Cortex of kidney (tissue), 1 donor: ENCODE measurements at places on chromosomes 2 and 18.

GRCh38 chr2:26412091-26412673 lies 10.5 kb downstream of the DRC1 start:
- no peak for DNase-seq

- no peak for DNase-seq
Measured at GRCh38 chr2:70431716-70432347, 121.8 kb downstream of the TGFA start.

GRCh38 chr18:394987-395362 lies 105.5 kb downstream of the COLEC12 start:
- DNase-seq: no peak

GRCh38 chr2:142734231-142734630 lies 143.2 kb upstream of the KYNU start:
- DNase-seq: no peak

DNA sequence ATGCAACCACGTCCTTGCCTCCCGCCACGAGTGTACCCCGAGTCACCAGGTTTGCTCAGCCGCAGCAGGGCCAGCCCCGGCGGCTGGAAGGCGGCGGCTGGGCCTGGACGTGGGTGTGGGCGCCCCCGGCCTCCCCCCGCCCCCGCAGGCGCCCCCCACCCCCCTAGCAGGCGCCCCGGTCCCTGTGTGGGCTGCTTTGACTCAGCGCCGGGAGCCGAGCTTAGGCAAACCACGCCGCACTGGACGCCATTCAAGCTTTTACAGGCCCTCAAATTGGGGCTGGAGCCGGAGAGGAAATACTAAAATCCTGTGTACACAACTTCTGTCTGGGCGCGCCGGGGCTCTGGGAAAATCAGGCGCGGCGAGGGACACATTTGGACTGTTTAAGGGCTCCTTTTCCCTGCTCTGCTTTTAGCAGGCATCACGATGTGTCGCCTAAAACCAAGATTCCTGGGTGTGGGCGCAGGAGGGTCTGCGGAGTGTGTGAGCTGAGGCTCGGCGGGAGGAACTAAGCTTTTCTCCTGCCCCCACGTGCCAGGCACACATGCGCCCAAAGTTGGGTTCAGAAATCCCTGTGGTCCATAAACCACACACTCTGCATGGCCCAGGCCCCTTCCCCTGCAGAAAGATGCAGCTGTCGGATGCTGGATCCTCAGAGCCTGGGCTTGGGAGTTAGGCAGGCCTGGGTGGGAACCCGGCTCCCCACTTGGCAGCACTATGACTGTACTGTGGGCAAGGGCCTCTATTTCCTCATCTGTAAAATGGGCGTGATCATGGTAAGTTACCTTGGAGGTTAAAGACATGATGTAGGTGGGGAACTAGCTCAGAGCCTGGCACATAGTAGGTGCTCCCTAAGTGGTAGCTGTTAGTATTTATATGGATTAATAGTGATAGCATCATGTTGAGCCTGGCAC lies 57.6 kb downstream of the ATOH8 start:
- no peak for DNase-seq

DNA sequence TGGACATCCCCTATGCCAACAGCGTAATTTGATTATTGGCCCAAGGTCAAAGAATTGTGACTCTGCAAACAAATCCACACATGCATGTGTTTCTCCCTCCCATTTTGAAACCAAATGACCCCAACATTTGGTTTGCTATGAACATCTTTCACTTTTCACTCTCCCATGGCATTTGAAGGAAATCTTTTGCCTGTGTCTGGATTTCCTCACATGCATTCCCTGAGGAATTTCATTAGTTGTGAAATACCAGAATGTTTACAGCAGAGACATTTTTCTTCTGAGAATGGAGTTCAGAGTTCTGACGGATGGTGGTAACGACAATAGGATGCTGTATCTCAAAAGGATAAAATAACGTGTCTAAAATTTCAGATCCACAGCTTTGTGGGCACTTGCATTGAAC lies 60.3 kb upstream of the LMAN1 start:
- no peak for DNase-seq

GRCh38 chr2:80499095-80499494 lies 194.5 kb upstream of the LRRTM1 start:
- DNase-seq: no peak

- no peak for DNase-seq
Measured at GRCh38 chr2:145379934-145380333, 860.0 kb upstream of the ZEB2 start.

DNA sequence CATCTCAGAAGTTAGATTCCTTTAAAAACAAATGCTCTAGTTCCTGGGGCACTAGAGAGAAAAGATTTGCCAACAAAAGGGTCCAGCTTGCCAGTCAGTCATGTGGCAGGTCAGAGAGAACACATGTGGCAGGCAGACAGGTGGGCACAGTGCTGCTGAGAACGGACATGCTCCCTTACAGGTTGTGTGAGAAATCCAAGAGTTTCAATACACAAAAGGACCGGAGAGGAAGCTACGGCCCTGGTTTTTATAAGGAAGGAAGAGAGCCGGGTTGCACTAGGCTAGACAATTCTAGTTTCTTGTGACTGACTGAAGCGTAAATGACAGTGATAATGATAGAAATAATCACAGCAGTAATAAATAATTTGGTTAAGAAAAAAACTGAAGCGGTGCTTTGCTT lies 18.3 kb downstream of the CDC42EP3 start:
- DNase-seq: no peak

GRCh38 chr18:74501386-74501785 lies 5.2 kb downstream of the CNDP2 start:
- no peak for DNase-seq

DNA sequence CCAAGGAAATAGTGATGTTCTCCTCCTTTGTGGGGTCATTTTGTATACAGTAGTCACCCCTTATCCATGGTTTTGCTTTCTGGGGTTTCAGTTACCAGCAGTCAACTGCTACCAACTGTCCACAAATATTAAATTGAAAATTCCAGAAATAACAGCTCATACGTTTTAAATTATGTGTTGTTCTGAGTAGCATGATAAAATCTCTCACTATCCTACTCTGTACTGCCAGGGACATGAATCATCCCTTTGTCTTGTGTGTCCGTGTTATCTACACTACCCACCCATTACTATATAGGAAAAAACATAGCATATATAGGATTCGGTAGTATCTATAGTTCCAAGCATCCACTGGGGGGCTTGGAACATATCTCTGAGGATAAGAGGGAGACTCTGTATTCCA lies 120.9 kb upstream of the DCC start:
- DNase-seq: no peak

- no peak for DNase-seq
Measured at GRCh38 chr2:128695646-128696220, 377.1 kb upstream of the HS6ST1 start.

- no peak for DNase-seq
Measured at GRCh38 chr2:100060875-100061274, 81.5 kb downstream of the AFF3 start.

GRCh38 chr2:189709501-189710221 lies 35.2 kb downstream of the ANKAR start:
- DNase-seq: no peak

DNA sequence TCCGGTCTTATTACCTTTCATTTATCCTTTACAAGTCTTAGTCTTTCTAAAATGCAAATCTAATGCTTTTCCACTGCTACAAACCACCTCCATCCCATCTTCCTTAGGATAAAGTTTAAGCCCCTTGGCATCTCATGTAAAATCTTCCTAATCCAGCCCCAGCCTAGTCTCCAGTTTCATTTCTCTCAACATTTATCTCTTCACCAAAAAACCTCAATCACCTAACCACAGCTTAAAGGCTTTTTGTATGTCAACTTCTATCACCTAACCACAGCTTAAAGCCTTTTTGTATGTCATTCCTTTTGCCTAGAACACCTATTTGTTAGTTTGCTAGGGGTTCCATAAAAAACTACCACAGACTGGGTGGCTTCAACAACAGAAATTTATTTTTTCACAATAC lies 4.2 kb downstream of the TRAK2 start:
- DNase-seq: no peak

DNA sequence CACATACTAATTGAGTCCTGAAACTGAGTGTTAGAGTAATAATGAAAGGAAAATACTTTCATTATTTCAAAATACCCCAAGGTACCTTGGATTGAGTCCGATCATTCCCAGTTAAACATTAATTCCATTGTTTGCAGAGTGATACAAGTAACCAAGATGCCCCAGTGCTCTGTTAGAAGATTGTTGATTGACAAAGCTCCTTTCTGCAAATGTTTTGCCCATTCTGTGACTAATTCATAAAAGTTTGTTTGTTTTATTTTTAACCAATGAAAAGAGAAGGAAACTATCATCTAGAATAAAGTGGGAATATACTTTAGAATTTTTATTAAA lies 124.0 kb downstream of the GULP1 start:
- DNase-seq: no peak

DNA sequence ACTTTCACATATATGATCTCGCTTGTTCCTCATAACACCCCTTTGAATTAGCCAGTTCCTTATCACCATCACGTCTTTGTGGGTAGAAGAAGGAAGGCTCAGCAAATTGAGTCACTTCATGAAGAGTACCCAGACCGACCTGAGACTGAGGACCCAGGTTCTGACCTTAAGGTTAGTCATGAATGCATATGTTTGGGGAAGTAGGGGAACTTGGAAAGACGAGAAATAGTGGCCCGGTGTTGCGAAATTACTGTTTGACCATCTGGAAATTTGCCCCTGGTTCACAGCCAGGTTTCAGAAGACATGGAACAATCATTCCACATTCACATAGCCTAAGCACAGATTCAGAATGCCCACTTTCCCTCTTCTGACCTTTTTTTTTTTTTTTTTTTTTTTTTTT lies 59.8 kb downstream of the MEIS1 start:
- no peak for DNase-seq

- no peak for DNase-seq
Measured at GRCh38 chr2:148893906-148894305, 18.9 kb downstream of the KIF5C start.

DNA sequence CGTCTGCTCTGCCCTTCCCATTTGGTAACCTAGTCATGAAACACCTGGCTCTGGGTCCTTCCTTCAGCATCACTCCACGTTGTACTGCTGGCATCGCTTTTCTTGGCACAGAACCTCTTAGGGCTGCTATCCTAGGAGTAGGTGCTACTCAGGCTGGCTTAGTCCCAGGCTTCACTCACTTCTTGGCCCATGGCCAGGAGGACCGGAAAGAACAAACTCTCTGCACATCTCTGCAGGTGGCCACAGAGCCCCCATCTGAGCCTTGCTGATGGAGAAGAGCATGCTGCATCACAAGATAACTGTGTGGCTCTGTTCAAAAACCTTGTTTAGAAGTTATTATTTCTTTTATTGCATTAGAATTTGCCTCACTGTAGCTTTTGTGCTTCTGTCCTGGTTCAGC lies 447.2 kb upstream of the TNP1 start:
- DNase-seq: no peak

- no peak for DNase-seq
Measured at GRCh38 chr2:161414042-161415033, 1.8 kb upstream of the TBR1 start.

- no peak for DNase-seq
Measured at GRCh38 chr18:75691483-75691882, 264.0 kb upstream of the SMIM21 start.

DNA sequence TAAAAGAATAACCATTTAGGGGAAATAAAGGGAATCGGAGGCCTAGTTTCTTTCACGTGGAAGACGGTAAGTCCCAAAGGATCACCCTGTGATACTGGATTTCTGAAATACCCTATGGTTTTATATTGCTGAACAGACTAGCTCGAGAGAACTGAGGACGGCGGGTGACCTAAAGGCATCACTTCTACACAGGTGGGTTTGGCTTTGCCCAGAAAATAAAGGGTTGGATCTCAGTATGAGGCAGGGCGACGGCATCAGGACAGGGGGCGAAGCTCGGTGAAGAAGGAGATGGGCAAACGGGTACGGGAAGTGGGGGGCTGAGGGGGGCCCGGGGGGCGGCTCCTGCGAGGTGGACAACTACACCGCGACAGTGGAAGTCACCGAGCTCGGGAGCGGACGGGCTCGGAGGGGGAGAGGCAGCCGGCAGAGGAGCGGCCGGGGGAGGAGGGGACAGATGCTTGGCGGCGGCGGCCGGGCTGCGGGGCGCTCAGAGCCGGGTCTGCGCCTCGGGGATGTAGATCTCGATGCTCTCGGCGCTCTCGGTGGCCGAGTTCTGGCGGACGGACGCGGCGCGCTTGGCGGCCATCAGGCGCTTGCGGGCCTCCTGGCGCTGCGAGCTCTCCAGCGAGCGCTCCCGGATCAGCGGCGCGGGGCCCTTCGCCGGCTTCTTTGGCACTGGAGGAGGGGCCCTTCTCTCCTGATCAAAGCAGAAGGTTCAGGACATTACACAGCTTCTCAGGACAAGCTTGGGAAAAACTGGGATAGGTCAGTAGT lies 48.9 kb downstream of the TGIF1 start:
- peak; percentile 17 for DNase-seq

DNA sequence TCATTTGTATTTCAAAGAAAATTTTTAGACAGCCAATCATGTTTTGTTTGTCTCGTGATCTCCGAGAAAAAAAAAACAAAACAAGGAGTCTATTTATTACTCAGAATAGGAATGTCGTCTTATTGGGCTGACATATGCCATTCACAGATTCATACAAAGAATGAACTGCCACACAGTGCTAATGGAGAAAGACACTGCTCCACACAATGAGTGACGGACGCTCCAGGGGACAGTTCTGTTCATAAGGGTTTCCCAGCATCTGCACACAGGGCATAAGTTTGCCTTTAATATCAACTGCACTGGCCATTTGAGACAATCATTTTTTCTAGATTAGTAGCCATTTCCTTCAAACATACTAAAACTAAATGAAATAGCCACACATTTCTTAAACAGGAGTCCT lies 3.4 kb downstream of the SERTAD2 start:
- DNase-seq: no peak

- DNase-seq: no peak
Measured at GRCh38 chr2:60984720-60985119, 32.8 kb upstream of the PEX13 start.

- no peak for DNase-seq
Measured at GRCh38 chr18:63832470-63832869, 55.0 kb upstream of the SERPINB2 start.

GRCh38 chr2:154776825-154777224 lies 78.3 kb downstream of the KCNJ3 start:
- DNase-seq: no peak

GRCh38 chr2:75820693-75821092 lies 110.0 kb upstream of the GCFC2 start:
- no peak for DNase-seq

GRCh38 chr2:30505500-30506180 lies 58.6 kb downstream of the LCLAT1 start:
- DNase-seq: no peak

GRCh38 chr2:120233292-120233691 lies 10.1 kb upstream of the TMEM185B start:
- no peak for DNase-seq

GRCh38 chr2:38262069-38262871 lies 114.8 kb downstream of the ATL2 start:
- no peak for DNase-seq

DNA sequence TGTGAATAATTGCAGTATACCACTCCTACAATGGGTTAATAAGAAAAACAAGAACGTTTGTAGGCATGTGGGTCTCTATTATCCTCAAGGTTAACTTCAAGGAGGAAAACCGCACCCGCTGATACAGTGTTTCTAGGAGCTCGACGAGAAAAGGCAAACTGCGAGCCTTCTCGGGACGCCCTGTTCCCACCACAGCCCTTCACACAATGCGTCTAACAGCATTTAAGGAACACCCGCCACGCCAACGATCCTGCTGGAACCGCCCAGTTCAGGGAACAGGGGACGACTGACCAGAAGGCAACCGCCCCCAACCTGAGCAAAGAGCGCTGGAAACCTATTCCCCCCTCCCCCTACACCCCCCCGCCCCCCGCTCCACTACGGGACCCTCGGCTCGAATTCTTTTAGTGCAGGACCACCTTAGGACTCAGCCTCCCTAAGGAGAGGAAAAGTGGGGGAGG lies 710 bp upstream of the TMSB10 start:
- no peak for DNase-seq

- DNase-seq: no peak
Measured at GRCh38 chr2:78540255-78540654, 485.2 kb upstream of the REG3G start.
